ENCODE measurements at places on chromosomes 6 and 20.

GRCh38 chr6:89707766-89708165 lies 69.2 kb upstream of the LYRM2 start:
- no peak for DNase-seq

DNA sequence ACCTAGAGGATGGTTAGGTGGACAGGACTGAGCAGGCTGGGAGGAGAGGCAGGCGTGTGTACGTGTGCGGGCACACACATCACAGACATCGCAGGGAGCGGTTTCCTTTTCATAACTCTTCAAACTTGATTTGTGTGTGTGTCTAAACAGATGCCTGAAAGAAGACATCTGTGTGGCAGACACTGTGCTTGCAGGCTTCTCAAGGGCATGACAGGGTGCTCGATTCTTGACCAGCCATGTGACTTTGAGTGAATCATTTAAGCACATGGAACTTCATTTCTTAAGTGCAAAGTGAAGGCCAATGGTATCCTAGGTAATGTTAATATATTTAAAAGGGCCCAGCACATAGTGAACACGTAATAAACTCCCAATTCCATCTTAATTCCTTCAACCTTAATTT lies 186.5 kb downstream of the SCP2D1 start:
- DNase-seq: no peak

- no peak for DNase-seq
Observed at GRCh38 chr6:3869632-3870527, 20.7 kb downstream of the FAM50B start.

DNA sequence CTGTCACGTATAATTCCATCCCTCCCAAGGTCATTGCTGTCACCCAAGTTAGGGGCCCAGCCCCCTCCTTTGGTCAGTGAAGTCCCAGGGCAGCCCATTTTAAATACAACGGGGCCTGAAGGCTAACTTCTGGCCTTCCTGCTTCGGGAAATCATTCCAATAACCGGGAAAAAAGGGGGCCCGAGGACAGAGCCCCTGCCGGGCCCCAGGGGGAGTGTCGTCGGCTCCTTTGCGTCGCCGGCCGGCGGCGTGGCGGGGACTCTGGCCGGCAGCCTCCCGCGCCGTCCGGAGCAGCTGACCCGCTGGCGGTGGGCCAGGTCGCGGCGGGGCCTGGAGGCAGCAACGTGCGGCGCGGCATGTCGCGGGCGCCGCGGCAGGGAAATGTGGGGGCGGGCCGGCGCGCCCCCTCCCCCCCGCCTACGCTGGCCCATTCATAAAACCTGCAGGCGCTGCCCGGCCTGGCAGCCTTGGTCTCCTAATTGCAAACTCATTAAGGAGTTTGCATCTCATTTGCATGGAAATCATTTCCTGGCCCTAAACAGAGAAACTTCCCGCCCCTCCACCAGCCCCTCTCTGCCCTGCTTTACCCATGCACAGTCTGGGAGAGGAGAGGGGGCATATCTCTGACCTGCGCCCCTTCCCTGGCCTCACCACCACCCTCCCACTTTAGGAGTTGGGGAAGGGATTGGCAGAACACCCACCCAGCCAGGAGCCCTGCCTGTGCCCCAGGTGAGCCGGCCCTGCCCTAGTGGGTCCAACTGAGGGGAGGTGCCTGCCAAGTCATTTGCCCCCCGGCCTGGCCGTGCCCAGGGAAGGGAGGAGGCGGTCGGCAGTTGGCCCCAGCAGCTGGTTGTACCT lies 50.7 kb downstream of the MRPL14 start:
- no peak for DNase-seq

DNA sequence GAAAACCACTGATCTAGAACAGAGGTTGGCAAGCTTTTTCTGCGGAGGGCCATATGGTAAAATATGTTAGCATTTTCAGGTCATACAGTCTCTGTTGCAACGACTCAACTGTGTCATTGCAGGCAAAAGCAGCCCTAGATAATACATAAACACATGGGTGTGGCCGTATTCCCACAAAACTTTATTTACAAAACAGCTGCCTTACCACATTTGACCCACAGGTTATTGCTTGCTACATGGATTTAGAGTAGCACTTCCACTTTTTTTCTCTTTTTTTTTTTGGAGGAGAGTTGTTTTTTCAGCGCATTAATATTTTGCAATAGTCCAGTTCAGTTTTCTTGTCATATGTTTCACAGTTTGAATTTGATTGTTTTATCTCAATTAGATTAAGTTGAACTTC lies 2.5 kb upstream of the IGF2R start:
- DNase-seq: no peak

GRCh38 chr6:148359228-148359627 lies 16.6 kb downstream of the SASH1 start:
- DNase-seq: no peak

DNA sequence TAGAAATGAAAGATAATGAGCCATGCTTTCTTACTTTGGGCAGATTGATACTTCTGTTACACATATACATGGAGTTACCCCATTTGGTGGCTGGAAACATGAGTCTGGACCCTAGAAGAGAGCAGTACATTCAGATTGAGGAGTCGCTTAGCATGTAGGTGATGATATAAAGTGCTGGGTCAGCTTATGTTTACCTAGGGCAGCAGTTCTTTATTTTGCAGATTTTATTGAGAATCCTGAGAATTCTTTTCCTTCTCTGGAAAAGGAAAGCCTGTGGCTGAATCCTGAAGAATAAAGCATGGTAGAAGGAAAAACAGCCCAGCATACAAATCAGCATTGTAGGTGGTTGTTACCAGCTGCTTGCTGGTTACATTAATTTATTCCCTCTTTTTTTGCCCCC lies 91.2 kb downstream of the SMAP1 start:
- DNase-seq: no peak

- DNase-seq: no peak
Observed at GRCh38 chr6:7812623-7813022, 86.7 kb downstream of the BMP6 start.

DNA sequence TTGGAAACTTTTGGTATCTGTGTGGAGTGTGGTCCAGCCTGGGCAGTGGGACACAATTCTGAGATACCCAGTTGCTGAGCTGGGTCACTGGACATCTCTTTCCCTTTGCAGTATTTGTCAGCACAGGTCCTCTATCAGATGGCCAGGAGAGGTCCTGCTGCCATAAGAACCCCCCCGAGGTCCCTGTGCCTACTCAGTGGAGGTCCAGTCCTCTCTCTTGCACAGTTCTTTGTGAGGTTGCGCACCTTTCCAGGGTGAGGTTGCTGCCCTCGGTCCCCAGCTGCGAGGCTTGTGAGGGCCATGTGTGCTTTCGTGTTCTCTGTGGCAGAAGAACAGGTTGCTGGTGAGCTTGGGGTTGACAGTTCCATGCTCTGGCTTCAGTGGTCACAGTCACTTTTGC lies 320.6 kb downstream of the QKI start:
- no peak for DNase-seq

DNA sequence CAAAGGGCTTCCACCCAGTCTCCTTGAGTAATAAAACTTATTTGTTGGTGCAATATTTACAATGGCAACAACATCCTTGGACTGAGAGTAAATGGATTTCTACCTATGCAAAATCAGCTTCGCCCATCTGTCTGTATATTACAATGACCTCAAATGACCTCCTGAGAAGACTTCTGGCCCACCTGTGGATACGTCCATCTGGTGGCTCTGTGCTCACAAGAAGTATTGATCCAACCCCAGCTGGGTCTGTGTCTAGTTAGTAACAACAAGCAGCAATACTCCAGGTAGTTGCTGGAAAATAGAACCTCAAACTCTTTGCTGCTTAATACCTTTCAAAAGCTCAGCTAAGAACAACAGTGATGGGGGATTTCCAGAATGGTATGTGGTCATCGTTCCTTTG lies 34.7 kb upstream of the GSTA4 start:
- no peak for DNase-seq

DNA sequence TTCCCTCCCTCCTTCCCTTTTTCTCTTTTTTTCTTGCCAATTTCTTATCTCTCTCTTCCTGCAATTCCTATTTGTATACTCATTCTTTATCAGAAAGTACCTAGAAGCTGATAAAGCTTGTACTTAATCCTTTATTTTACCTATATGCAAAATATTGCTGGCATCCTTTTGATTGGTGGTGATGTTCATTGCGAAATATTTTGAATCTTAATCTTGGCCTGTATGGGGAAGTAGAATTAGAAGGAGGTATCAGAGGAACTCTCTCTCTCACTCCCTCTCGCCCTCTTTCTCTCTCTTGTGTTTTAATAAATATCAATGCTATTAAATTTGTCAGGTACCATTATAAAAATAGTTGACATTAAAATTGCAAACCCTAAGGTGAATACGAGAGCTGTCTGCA lies 52.8 kb downstream of the UST start:
- DNase-seq: no peak

GRCh38 chr6:157990321-157991066 lies 8.8 kb downstream of the SYNJ2 start:
- no peak for DNase-seq

DNA sequence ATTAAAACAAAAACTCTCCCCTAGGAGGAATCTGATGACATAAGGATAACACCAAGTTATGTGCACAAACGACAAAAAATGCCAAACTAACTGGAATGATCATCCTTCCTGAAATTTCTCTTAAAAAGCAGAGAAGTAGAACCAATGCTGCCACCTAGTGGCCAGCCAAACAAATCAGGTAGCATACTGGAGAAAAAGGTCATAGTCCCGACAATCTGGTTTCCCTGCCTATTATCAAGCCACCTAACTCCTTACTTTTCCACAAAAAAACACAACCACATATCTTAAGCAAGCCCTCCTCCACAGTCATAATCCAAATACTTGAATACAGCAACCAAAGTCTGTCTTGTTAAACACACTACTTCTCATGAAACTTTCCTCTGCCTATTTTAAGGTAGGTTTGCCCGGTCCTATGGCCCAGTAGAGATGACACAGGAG lies 5.3 kb downstream of the OARD1 start:
- peak; percentile 25 for DNase-seq

- DNase-seq: no peak
Observed at GRCh38 chr6:30861257-30862048, 22.9 kb upstream of the DDR1 start.

- DNase-seq: no peak
Observed at GRCh38 chr6:108652375-108652774, 91.7 kb downstream of the FOXO3 start.

DNA sequence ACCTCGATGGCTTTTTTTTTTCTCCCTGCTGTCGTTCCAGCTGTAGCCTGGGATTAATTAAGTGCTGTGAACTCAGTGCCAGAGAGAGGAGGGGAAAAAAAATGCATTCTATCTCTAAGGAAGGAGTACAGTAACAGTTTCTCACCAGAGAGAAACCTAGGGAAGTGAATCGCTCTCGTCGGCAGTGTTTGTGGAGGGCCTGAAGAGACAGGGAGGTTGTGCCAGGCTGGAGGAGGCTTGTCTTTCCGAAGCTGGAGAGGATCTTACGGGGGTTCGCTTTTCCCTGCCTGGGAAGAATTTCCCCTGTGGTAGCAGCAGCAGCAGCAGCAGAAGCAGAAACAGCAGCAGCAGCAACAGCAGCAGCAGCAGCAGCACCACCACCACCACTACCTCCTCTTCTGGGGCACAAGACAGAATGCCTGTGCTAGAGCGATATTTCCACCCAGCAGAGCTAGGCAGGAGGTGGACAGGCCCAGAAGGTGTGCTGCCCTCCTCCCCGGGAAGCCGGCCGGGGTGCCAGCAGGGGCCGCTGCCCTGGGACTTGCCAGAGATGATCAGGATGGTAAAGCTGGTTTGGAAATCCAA lies 186.5 kb downstream of the PDE7B start:
- DNase-seq: no peak

- no peak for DNase-seq
Observed at GRCh38 chr6:29602564-29603361, 17.8 kb downstream of the OR2H2 start.

GRCh38 chr6:110085285-110085684 lies 94.2 kb downstream of the WASF1 start:
- no peak for DNase-seq

GRCh38 chr6:41505122-41506049 lies 40.8 kb upstream of the FOXP4 start:
- no peak for DNase-seq

DNA sequence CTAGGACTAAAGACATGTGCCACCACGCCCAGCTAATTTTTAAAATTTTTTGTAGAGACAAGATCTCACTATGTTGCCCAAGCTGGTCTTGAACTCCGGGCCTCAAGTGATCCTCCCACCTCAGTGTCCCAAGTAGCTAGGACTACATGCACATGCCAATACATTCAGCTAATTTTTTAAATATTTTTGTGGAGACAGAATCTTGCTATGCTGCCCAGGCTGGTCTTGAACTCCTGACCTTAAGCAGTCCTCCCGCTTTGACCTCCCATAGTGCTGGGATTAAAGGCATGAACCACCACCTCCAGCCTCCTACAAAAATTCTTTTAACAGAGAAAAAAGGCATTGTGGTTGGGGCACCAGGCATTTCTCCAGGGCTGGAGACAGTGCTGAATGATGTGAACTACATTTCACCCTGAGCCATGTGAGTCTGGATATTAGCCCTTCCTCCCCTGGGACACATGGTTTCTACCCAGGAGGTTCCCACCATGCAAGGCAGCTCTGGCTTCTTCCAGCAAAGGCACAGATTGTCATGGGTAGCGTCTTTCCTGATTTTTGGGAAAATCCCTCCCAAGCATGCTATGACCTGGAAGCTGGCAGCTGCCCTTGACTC lies 36.3 kb upstream of the CMTR1 start:
- DNase-seq: no peak

DNA sequence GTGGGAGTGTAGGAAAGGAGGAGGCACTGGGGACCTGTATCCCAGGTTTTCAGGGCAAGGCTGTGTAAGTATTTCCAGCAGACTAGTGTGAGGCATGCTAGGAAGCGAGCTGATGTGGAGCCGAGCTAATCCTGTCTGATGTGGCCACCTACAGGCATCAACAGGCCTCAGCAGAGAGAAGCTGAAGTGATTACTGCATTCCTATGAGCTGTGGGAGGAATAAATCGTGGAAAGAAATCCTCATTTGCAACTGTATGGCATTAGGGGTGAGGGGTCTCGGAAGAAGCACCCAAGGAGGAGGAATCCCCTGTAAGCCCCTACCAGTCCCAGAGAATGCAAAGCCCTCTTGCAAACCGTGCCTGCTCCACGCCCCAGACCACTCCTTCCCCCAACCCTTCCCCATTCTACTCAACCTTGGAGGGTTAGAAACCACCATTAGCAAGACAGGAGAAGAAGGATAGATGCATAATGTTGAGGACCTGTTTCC lies 41.6 kb downstream of the C6orf15 start:
- no peak for DNase-seq

DNA sequence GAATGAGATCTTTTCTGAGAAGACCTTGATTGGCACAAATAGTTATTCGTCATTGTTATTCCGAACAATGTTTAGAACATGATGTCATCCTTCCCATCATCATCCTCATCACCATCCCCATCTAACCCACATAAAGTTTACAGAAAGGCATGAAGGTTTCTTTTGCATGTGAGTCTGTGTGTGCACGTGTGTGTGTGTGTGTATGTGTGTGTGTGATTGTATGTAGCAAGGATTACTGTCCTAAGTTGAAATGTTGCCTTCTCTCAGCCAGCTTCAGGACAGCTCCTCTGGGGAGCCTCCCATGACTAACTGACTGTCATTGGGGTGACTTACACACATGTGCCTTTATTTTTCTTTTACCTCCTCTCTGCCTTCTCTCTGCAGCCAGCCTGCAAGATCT lies 113.5 kb downstream of the SLC22A3 start:
- DNase-seq: no peak

- DNase-seq: no peak
Observed at GRCh38 chr6:138291036-138291848, 73.0 kb upstream of the PBOV1 start.

- DNase-seq: no peak
Observed at GRCh38 chr20:32144898-32145662, 35.6 kb downstream of the TM9SF4 start.

Measured in stimulated activated CD8-positive, alpha-beta memory T cell treated with anti-CD3 and anti-CD28 coated beads, Interleukin-15, amount 100 ng/mL, for 24 hours (primary cell).